Stimulated activated CD8-positive, alpha-beta memory T cell treated with anti-CD3 and anti-CD28 coated beads, Interleukin-15, amount 100 ng/mL, for 48 hours (primary cell): ENCODE measurements at places on chromosomes 7 and 10.

- no peak for DNase-seq
These were observed 83.2 kb downstream of the COBL start for GRCh38 chr7:51233374-51233773.

- no peak for DNase-seq
These were observed 1.1 kb downstream of the JAKMIP3 start for GRCh38 chr10:132066812-132067211.

- DNase-seq = no peak
These were observed 64.4 kb upstream of the CSTF2T start for GRCh38 chr10:51763746-51764145.

- DNase-seq = no peak
These were observed at the start of gene KEL for GRCh38 chr7:142961973-142962926. Gene KEL (minus strand): TSS chr7:142962363. CDS start chr7:142962206, 157 bp downstream.

DNA sequence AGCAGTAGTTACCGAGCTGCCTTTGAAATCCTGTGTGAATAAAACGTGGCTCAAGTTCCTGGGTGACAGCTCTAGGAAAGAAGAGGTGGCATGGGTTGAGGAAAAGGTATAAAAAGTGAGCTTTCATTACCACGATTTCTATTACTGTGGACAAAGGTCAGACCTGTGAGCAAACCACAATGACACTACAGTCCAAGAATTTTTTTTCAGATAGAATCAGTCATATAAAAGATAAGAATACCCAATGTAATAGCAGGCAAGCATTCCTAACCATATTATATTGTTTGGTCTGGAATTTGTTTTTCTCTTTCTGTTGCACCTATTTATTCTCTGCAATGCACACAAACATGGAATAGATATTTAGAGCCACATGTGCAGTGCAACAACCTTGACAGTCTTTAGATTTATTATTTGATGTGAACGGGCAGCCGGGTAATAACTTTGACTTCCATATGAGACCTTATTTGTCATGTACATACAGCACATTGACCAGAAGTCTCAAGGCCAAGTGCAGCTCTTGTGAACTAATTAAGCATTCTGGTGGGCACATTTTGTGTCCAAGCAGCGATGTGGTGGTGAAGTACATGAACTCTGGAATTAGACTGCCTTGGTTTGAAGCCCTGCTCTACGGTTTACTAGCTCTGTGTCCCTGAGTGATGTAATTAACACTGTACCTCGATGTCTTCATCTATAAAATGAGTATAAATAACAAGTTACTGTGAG is 156.8 kb downstream of the NRCAM start:
- DNase-seq = no peak

- DNase-seq = no peak
These were observed 106.6 kb upstream of the NUPR2 start for GRCh38 chr7:56222866-56223265.

GRCh38 chr10:3487228-3487627 is 297.8 kb downstream of the KLF6 start:
- DNase-seq = no peak

DNA sequence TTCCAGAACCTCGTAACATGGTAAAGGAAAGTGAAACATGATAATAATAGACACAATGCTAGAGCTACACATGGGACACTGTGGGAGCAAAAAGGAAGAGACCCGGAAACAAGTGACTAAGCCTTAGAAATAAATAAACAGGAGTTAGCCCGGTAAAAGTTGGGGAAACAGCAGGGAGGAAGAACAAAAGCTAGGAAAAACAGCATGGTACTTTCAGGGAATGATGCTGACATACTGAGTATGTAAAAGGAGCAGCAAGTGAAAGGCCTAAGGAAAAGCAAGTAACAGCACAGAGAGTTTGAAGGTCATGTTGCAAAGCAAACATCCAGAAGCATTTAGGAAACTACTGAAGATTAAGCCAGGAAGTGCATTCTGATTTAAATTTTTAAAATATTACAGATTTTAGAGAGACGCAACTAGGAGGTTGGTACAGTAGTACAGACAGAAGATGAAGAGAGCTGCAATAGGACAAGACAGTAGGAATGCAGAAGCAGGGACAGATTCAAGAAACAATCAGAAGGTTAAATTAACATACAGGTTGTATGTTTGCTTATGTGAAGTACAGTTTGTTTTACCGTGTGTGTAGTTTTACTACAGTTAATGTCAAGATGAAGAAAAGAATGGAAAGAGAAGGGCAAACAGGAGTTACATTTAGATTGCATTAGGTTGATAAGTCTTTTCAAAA is 63.7 kb downstream of the ARHGAP12 start:
- no peak for DNase-seq

- no peak for DNase-seq
These were observed 132.5 kb downstream of the SORBS1 start for GRCh38 chr10:95428701-95429100.

GRCh38 chr10:86087716-86088115 is 278.9 kb downstream of the GRID1 start:
- no peak for DNase-seq

DNA sequence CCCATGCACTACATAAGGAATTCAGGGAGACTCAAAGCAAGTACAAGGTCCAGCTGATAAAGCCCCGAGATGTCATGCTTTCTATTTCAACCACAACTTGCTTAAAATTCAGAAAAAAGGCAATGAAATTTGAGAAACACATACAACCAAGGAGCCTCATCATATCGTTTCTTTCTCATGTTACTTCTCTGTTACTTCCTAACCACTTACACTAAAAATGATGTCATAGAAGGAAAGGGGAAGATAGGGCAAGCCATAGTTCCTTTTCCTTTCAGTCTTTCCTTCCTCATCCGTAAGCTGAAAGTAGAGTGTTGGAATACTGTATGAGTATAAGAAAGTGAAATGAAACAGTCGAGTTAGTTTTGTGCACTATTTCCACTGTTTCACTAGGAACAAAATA is 27.9 kb upstream of the CDK14 start:
- no peak for DNase-seq

GRCh38 chr10:124120410-124121061 is 27.1 kb upstream of the CHST15 start:
- no peak for DNase-seq

DNA sequence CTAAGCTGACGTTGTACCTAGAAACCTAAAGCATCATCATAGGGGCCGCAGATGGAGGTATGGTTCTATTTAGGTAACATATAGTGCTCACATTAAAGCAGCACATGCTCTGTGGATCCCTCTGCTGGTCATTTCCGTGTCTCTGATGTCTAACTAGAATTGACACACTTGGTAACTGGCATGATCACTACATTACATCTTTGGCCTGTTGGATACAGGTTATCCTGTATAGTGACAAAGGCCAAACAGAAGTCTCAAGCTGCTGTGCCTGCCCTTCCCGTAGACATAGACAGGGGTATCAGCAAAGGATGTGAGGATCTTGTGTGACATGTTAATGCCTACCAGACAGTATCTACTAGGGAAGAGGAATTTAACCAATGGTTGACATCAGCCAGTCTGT is 51.2 kb downstream of the KIF5B start:
- no peak for DNase-seq

GRCh38 chr7:98802781-98803110 is 67.1 kb downstream of the TMEM130 start:
- no peak for DNase-seq

GRCh38 chr10:93821051-93821772 is 63.5 kb downstream of the LGI1 start:
- DNase-seq = no peak

- DNase-seq = no peak
These were observed 143.3 kb downstream of the CALN1 start for GRCh38 chr7:72268796-72269195.

- DNase-seq = no peak
These were observed 207.8 kb downstream of the DIP2C start for GRCh38 chr10:481628-482027.

DNA sequence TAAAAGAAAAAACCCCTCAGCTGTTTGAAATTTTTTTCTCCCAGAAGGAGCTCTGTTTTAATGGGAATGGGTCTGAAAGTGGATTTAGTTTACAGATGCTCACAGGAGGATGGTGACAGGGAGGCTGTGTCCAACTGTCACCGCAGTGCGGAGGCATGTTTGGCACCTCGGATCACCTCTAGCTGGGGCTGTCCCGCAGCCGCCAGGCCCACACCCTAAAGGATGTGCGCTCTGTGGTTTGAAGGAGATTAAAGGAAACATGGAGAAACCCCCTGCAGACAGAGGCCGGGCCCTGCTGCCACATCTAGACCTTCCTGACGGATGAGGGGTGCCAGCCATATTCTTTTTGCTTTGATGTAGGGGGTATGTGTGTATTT is 160.6 kb downstream of the DNAJB6 start:
- DNase-seq = no peak

DNA sequence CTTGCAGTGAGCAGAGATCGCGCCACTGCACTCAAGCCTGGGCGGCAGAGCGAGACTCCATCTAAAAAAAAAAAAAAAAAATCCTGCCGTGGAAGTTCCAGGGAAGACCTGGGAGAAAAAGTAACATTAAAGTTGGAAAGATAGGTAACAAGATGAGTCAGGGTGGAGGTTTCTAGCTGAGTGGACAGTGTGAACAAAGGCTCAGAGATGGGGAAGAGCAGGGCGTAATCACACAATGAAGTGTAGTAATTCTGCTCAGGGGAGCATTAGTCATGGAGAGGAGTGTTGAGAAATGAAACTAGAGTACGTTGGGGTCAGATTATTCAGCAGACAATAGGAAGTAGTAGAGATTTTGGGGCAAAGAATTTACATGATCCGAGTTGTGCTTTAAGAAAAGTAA is 21.6 kb upstream of the WASL start:
- no peak for DNase-seq

- no peak for DNase-seq
These were observed 22.9 kb downstream of the ASB13 start for GRCh38 chr10:5643346-5644067.

DNA sequence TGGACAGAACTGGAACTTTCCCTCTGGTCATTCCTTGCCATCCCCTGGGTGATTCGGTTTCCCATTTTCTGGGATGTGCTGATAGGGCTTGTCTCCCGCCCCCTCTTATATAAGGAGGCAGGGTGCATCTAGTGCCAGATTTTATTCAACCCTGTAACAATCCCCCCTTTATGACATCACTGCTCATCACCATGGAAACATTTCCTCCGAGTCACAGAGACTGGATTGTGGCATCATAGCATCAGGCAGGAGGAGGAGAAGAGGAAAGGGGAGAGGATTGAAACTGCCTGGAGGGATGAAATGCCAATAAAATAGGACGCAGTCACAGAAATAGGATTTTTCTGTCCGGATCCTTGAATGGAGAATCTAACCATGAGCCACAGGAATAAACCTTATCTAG is 25.0 kb downstream of the SORCS3 start:
- DNase-seq = no peak

- DNase-seq = no peak
These were observed 84.0 kb downstream of the PTPN20 start for GRCh38 chr10:46995234-46995633.

DNA sequence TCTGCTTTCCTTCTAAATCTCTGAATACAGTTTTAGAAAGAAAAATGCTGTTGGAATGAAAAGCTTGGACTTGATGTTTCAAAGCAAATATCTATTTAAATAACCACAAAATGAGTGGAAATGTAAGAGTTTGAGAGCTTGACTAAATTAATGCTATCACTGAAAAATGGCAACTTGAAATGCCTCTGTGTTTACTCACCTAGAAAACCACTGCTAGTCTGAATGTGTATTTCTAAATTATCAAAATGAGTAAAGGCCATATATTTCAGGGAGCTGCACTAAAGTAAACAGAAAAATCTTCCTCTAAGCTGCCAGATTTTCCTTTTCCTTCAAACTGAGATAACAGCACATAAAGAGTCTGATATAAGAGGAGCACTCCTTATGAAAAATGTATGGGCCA is 87.9 kb downstream of the DPY19L1 start:
- DNase-seq = no peak

- no peak for DNase-seq
These were observed 164.5 kb upstream of the PRSS1 start for GRCh38 chr7:142584765-142585164.

DNA sequence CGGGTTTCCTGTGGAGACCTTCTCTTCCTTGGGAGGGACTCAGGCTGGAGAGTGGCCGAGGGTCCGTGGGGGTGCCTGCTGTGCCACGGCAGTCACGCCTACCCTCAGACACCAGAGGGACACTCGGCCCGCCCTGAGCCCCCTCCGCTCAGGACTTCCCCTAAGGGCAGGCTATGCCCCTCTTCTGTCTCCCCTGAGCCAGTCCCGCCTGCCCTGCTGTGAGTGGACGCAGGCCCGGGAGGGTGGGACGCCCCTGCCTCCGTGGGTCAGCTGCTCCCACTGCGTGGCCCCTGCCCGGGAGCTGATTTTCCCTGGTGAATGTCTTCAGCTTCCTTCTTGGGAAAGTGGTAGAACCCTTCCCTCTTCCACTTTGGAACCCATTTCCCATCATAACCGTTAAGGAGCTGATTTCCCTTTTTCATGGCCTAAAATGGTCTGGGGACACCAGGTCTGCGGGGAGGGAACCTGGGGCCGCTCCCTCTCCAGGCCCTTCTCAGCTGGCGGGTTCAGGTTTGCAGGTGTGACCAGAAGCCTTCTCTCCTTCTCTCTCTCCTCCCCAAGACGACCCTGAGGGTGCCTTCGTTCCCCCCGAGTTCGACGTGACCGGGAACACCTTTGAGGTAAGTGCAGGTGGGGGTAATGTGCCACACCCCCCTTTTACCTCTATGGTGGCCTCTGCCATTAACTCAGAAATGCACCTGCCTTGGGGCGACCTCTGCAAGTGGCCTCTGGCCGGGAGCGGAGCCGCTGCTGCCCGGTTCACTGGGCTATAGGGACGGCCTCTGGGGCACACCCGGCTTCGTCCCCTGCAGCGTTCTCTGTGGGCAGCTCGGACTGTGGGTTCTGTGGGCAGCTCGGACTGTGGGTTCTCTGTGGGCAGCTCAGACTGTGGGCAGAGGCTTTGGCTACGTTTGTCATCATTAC is 7.9 kb downstream of the KNDC1 start:
- DNase-seq = no peak

DNA sequence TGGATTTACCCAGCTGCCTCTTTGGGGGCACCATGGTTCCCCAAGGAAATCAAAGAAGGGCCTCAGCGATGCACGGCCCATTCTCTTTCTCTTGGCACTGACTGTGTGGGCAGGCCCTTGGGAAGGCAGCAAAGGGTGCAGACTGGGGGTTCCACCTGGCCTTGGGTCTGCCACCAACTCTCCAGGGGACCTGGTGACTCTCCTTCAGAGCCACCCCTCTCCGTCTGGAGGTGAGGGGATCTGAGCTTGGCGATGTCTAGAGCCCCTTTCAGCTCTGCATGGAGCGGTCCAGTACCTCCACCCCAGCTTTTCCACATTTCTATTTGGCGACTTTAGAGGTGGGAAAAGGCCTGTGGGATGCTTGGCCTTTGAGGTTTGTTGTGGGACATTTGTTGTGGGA is 69.1 kb downstream of the C10orf120 start:
- no peak for DNase-seq
